ENCODE measurements at places on chromosomes 3 and 15.

GRCh38 chr3:155581579-155581978, 163.3 kb downstream of the PLCH1 start:
- no peak for DNase-seq

- no peak for DNase-seq
Observed at GRCh38 chr3:161050935-161051334, 54.2 kb downstream of the B3GALNT1 start.

- DNase-seq: no peak
Observed at GRCh38 chr15:96037584-96037983, 292.9 kb upstream of the NR2F2 start.

- no peak for DNase-seq
Observed at GRCh38 chr3:174907027-174907426, 47.9 kb downstream of the NAALADL2 start.

- no peak for DNase-seq
Observed at GRCh38 chr3:61149236-61149635, 102.0 kb downstream of the FHIT start.

GRCh38 chr15:69154684-69155083, 5.8 kb upstream of the GLCE start:
- DNase-seq: no peak

DNA sequence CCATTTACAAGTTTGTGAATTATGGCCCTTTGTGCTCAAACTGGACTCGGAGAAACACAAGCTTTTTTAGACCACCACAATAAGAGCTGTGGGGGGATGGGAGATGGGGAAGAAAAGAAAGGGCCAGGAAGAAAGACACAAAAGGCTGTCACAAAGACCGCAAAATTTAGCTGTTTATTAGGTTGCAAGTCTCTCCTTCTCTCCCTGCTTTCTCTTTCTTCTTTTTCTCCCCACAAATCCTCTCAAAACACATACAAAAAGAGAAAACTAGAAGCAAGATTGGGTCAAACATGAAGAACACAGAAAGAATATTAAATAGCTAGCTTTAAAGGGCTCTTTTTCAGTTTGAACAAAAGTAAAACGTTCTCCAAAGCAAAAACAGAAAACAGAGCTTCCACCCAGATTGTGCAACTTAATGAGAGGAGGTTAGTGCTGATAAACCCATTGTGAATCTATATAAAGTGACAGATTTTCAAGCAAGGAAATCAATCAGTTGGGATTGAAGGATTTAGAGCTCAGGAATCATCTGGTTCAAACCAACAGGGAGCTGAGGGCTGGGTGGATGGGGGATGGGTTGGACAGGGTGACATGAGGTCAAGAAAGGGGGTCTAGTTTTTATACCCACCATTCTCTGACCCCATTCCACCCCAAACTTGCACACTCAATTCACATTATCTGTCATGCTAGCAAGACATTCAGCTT, 87.3 kb downstream of the DHX30 start:
- no peak for DNase-seq

- DNase-seq: no peak
Observed at GRCh38 chr3:171369156-171369555, 91.0 kb downstream of the TNIK start.

- DNase-seq: no peak
Observed at GRCh38 chr3:77338195-77338594, 298.3 kb downstream of the ROBO2 start.

- DNase-seq: no peak
Observed at GRCh38 chr15:73926219-73927002, at the start of gene LOXL1. LOXL1 (plus strand) TSS chr15:73926462; CDS start chr15:73926784, 322 bp downstream.

GRCh38 chr3:76047368-76047767, 262.0 kb upstream of the ZNF717 start:
- DNase-seq: no peak

GRCh38 chr3:126527455-126528211, 3.7 kb downstream of the CHST13 start:
- no peak for DNase-seq

DNA sequence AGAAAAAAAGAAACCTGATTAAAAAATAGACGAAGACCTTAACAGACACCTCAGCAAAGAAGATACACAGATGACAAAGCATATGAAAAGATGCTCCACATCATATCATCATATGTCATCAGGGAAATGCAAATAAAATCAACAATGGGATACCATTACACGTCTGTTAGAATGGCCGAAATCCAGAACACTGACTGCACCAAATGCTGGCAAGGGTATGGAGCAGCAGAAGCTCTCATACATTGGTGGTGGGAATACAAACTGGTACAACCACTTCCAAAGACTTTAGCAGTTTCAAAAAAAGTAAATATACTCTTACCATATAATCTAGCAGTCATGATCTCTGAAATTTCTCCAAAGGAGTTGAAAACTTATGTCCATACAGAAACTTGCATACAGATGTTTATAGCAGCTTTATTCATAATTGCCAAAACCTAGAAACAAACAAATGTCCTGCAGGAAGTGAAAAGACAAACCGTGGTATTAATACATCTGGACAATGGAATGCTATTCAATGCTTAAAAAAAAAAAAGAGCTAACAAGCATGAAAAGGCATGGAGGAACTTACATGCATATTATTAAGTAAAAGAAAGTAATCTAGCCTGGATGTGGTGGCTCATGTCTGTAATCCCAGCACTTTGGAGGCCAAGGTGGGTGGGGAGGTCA, 107.4 kb downstream of the HES1 start:
- no peak for DNase-seq

- no peak for DNase-seq
Observed at GRCh38 chr3:128784843-128785242, 58.9 kb downstream of the RAB7A start.

- no peak for DNase-seq
Observed at GRCh38 chr3:45134758-45135521, 11.2 kb downstream of the CDCP1 start.

DNA sequence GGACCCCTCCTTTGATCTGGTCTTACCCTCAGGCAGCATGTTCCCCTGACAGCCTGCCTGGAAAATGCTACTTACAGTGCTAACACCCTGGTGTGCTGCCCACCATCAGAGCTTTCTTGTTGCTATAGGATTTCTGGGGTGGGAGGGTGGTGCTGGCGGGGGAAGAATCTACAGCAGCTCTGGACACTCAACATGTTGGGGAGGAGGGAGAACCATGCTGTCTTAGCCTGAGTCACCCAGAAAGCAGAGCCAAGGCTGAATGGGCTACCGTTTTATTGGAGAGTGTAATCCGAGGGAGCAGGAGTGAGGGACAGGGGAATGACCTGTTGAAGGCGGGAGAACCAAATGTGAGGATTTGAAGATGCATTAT, 45.6 kb downstream of the MFSD1 start:
- DNase-seq: no peak

GRCh38 chr15:64597477-64597822, 137.1 kb downstream of the ZNF609 start:
- DNase-seq: no peak

DNA sequence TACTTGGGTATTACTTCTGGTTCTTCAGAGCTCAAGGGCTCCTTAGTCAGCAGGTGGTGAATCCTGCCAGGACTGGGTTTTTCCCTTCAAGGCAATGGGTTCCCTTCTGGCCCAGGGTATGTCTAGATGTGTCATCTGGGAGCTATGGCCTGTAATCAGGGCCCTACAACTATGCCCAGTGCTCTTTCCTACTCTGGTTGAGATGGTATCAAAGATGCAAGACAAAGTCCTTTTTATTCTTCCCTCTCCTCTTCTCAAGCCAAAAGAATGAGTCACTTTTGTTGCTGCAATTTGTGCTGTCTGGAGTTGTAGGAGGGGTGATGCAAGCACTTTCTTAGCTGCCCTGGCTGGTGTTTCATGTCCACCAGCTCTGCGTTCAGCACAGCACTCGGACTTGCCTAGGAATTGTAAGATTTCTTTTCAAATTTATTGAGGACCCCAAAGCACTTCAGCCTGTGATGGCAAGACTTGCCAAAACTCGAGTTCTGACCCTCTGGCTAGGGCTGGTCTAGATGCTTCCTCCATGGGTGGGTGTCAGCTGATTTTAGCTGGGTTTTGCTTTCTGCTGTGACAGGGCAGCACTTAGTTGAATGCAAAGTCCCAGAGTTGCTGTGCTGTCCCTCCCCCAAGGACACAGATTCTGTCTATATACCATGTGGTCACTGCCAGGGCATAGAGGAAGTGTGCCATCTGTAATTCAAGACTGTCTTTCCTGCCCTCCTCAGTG, 129.2 kb upstream of the CBLB start:
- DNase-seq: no peak

DNA sequence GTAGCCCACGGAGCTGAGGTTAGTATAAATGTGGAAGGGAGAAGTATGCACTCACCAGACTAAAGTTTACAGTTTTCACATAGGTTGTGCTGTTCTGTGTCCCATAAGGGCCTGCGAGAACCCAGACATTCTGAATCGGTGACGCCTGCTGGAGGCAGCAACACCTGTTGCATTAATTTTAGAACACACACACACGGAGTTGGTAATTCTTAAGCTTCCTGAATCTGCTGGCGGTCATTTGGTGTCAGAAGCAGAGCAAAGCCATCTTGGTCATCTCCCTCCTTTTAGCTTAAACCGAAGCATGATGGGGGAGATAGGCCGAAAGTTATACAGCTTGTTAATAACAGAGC, 41.1 kb upstream of the AP3B2 start:
- DNase-seq: no peak
